ENCODE measurements at places on chromosomes 11 and 22.

- DNase-seq: no peak
Observed at GRCh38 chr11:93796441-93797231, 12.6 kb downstream of the MED17 start.

GRCh38 chr11:43223026-43223425 lies 88.8 kb upstream of the API5 start:
- no peak for DNase-seq

DNA sequence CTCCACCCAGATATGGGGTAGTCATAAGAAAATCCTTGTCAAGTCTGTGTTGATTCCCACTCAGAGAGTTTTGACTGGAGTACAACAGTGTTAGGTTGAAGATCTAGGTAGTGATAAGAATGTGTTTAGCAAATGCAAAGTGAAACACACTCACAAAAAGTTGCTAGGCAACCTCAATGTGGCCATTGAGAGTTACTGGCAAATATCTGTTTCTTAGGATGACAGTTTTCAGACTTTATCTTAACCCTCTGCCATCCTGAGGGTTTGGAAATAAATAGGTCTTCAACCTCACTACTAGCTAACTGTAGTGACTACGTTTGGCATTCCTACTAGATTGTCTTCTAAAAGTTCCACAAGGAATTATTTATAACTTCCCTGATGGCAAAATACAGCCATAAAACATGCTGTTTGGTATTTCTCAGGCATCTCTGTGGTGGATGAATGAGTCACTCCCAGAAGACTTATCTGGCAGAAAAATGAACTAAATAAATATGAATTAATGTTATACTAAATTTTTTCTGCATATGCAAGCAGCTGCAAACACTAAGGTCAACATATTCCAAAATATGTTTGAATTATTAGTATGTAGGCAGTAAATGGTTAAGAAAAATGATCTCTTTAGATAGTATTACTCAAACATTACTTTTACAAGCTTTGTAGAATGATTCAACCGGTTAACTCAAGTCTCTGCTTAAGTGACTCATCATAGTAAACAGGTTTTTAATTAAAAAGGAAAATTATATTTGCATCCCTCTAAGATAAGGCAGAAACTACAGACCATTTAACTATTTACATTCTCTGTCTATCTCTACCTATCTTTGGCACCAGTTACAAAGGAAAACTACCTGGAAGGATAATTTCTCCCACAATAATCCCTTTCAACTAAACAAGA lies 17.1 kb upstream of the SYTL2 start:
- no peak for DNase-seq

GRCh38 chr11:68146704-68147474 lies 25.7 kb upstream of the CHKA start:
- no peak for DNase-seq

GRCh38 chr22:44366372-44367300 lies 53.9 kb upstream of the SHISAL1 start:
- DNase-seq: no peak

GRCh38 chr11:62324731-62325556 lies 12.3 kb upstream of the ASRGL1 start:
- peak; percentile 67 for DNase-seq

- no peak for DNase-seq
Observed at GRCh38 chr11:43537833-43538615, 142.5 kb upstream of the HSD17B12 start.

DNA sequence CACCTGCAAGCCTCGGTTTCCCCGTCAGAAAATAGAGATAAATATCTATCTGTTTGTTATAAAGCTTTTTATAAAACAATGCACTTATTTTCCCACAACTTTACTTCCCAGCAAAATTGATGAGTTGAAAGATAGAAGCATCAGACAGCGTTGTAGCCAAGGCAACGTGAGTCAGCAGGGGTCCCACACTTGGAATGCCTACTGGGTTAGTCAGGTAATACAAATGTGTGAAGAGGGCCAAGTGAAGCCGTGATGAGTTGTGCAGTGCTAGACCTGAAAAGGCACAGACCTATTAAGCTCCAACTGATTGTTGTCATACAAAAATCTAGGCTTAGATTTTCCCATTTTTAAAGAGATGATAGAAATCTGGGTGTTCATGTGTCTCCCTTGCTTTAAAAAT lies 118.7 kb downstream of the PGR start:
- DNase-seq: no peak

- DNase-seq: no peak
Observed at GRCh38 chr22:28894334-28894733, 11.0 kb downstream of the ZNRF3 start.

- DNase-seq: no peak
Observed at GRCh38 chr11:35152575-35152974, 13.6 kb downstream of the CD44 start.

- no peak for DNase-seq
Observed at GRCh38 chr11:57574061-57574460, 6.6 kb upstream of the UBE2L6 start.

- no peak for DNase-seq
Observed at GRCh38 chr11:61361237-61361740, 393 bp downstream of the CYB561A3 start.

- DNase-seq: peak; percentile 45
Observed at GRCh38 chr22:50274311-50274710, 4.1 kb upstream of the MAPK11 start.

- no peak for DNase-seq
Observed at GRCh38 chr22:49865156-49865555, 11.5 kb downstream of the ZBED4 start.

- DNase-seq: no peak
Observed at GRCh38 chr22:38153821-38154562, 27.6 kb downstream of the PLA2G6 start.

GRCh38 chr11:68940651-68941323 lies 37.1 kb downstream of the IGHMBP2 start:
- no peak for DNase-seq

DNA sequence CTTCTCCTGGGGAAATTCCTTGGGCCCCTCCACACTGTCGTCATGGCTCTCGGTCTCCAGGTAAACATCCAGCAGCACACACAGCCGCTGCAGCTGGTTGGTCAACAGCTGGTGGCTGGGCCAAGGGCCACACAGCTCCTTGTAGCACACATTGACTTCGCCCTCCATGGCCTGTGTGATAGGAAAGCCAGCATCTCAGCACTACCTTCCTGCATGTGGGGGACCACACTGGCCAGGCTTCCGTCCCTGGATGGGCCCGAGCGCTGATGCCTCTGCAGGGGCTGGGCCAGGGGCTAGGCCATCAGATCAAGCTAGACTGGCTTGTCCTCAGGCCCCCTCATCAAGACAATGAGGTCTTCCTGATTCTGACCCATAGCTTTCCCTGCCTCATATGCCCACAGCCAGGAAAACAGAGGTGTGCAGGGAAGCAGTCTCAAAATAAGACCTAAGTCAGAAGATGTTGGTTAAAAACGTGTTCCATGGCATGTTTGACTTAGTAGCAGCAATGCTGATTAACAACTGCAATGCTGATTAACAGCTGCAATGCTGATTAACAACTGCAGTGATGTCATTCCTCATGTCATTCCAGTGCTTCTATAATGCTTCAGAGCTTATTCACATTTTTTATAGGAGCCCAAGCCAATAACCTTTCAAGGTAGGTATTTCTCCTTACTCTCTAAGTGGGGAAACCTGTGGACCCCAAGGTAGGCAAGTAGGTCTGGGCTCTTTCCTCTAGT lies 31.3 kb downstream of the NEFH start:
- no peak for DNase-seq

DNA sequence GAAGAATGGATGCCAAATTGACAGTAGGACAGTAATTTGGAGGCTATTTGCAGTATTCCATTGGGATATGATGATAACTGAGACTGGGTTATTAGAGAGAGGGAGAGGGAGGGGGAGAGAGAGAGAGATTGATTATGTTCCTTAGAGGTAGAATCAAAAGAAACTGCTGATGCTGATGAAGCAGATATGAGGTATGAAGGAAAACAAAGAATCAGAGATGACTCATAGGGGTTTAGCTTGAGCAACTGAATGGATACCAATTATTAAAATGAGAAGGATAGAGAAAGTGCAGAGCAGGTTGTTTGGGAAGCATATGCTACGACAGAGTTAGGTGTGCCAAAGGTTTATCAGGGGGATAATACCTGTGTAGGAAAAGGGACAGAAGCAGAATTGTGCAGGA lies 12.8 kb upstream of the NUCB2 start:
- no peak for DNase-seq

- DNase-seq: no peak
Observed at GRCh38 chr22:43482318-43482625, 70.5 kb downstream of the MPPED1 start.

DNA sequence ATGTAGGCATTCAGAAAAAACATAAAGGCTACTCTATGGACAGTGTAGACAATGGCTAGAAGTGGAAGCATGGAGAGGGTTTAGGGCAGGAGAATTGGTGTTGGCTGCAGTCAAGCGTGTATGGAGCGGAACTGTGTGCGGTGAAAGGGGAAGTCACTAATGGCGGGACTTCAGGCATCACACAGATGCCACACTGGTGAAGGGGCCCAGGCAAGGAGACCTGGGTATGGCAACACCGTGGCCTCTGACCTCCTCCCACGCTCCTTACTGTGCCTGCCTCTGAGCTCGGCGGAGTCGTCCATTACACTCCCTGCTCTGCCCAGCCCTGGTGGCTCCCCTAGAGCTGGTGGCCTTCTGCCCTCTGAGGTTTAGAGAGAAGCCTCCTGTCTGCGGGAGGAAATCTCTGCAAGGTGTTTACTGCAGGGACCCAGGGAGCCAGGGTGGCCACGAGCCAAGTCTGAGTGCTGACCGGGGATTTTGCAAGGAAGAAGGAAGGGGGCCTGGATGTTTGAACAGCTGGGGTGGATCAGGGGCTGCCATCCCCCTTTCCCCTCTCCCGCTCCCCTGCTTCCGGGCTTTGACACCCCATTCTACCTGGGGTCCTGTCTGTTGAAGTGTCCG lies 75.1 kb upstream of the TSPAN18 start:
- DNase-seq: no peak

DNA sequence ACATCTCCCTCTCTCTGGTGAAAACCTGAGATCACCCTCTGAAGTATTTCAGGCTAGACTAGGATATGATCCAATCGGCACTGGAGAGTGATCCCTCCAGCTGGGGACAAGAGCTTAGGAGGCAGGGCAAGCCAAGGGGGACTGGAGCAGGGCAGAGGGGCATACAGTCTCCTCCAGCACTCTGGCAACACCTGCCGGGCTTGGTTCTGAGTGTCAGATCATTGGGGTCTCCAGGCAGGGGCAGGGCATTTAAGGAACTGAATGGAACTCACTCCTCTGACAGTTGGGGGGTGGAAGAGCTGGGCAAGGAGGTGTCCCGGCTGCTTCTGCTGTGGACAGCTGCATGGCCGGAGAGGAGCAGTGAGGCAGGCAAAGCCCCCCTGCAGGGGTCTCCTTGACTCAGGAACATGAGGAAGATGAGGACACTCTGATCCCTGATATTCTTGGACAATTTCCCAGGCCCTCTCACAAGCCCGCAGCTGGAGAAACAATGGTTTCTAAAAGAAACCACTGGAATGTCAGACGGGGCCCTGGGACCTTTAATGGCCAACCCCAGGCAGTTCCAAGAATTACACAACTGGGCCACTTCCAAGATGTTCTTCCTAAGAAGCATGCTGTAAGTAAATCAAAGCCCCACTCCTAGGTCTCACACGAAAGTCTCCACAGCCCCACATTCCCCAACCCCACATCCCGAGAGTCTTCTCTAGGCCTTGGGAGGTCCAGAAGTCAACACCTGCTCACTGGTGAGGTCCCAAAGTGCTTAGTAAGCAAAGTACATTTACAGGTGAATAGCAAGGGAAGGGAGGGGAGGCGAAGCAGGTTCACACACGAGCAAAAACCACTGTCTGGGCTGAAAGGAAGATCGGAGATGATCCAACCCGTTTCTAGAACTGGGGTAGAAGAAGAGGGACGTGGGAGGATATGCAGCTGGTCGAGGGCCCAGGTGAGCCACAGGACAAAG lies 1.2 kb upstream of the CCDC86 start:
- no peak for DNase-seq

DNA sequence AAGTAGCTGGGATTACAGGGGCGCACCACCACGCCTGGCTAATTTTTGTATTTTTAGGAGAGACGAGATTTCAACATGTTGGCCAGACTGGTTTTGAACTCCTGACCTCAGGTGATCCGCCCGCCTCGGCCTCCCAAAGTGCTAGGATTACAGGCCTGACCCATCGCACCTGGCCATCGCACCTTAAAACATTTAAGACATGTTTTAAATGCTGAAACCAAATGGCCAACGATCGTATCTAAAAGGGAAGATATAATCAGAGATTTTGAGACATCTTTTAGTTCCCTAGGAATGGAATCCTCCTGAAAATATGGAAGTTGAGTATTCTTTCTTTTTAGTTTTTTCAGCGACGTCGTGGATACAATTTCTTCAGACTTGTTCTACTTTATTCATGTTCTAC lies 21.8 kb upstream of the APOBEC3A start:
- DNase-seq: no peak

DNA sequence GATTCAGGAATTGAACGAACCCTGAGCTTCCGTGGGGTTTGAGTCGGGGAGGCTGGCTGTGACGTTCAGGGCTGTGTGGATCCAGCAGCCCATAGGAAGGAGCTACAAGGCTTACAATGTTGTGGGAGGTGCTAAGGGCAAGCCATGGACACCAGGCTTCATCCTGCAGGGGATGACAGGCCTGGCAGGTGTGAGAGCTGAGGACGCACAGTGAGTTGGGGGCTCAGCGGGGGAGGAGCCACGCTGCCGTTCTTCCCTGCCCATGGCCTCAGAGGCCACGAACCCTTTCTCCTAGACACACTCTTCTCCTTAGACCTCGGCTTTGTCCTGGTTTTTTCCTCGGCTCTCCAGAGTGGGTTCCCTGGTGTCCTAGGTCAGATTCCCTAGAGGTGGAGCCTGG lies 113.3 kb upstream of the SLC22A12 start:
- DNase-seq: no peak

- no peak for DNase-seq
Observed at GRCh38 chr11:27370374-27370773, 7.4 kb upstream of the CCDC34 start.

All from activated naive CD8-positive, alpha-beta T cell treated with anti-CD3 and anti-CD28 coated beads, Interleukin-2, amount 50 U/mL, for 24 hours (primary cell).